Thymus (tissue), 14 donors: ENCODE measurements at places on chromosomes 12 and 14.
A peak's percentile ranks its signal among the peaks of the same experiment; 100 is the strongest.

DNA sequence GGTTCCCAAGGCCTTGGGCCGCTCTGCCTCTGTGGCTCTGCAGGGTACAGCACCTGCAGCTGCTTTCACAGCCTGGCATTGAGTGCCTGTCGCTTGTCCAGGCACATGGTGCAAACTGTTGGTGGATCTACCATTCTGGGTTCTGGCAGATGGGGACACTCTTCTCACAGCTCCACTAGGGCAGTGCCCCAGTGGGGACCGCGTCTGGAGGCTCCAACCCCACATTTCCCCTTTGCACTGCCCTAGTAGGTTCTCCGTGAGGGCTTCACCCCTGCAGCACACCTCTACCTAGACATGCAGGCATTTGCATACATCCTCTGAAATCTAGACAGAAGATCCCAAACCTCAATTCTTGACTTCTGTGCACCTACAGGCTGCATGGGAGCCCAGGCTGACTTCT lies 19.2 kb upstream of the ASPG start:
- no peak for DNase-seq

GRCh38 chr12:1593174-1594005 lies 991 bp downstream of the FBXL14 start:
- DNase-seq = peak; percentile 62

DNA sequence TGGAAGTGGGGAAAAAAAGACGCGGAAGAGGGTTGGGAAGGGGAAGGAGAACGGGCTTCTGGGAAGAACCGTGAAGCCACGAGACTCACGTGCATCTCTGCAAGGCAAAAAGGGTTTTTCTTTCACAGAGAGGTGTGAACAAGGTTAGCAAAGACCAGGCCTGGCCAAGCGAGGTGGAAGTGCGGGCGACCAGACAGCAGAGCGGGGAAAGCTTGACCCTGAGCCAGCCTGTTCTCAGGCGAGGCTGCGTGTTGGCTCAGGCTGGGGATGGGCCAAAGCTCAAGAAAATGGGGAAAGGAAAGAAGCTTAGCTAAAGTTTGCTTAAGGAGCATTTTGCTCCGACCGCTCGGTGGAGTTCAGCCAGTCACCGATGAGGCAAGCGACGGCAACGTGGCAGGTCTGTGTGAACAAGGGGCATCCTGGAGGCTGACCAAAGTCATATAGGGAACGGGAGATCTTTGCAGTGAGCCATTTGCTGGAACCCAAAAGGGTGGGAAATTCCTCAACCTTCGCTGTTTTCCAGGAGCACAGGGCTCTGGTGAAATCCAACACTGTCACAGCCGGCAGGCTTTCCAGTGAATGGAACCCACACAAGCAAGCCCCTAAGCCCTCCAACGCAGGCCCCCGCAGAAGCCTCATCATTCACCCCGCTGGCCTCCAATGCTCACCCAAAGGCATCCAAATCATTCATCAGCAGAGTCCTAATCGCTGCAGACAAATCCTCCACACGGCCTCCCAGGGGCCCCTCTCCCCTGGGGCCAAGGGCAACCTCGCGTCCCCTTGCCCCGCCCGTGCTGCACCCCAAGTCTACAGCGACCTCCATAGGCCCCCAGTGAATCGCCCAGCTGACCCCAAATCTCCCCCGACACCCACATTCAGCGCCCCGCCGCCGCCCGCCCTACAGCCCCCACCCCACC lies 754 bp downstream of the ZNF605 start:
- peak; percentile 59 for DNase-seq

GRCh38 chr12:28040246-28040645 lies 67.7 kb upstream of the PTHLH start:
- no peak for DNase-seq

GRCh38 chr14:76675046-76675445 lies 86.2 kb upstream of the VASH1 start:
- no peak for DNase-seq

DNA sequence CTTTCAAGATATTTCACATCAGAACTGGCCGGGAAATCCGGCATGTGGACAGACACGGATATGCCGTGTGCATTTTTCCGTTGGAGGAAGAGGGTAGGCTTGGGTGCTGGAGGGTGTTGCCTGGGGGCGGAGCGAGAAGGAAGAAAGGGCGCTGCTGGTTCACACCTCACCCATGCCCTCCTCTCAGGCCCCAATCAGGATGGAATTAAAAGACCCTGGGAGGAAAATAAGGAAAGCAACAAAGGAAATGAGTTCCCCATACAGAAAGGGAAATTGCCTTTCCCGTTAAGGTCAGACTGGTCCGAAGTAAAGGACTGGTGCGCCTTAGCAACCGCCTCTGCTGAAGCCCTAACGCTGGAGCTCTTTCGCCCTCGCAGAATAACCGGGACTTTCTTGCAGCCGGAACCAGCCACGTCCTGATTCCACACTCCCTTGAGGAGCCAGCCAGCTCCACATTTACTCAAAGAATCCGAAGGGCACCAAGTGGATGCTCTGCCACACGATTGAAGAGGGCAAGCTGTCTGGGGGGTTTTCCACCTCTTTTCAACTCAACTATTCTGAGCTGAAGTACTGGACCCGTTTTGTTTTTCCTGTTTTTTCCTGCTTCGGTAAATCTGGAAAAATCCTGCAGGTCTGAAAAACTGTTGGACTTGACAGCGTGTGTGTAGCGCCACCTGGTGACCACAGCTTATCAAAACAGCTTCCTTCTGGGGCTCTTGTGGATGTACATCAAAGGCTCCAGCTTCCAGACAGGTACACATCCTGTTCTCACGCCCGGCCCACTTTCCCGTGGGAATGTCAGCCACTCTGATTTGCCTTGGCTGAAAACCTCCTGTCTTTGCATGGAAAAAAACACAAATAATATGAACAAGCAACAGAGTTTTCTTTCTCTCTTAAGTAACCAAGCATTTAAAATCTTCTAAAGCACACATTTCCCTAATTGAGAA lies 37.6 kb upstream of the BCL2L14 start:
- peak; percentile 83 for DNase-seq

GRCh38 chr12:45670346-45671065 lies 59.0 kb upstream of the ARID2 start:
- DNase-seq = peak; percentile 56

GRCh38 chr12:108587826-108588225 lies 10.1 kb downstream of the TMEM119 start:
- DNase-seq = no peak

DNA sequence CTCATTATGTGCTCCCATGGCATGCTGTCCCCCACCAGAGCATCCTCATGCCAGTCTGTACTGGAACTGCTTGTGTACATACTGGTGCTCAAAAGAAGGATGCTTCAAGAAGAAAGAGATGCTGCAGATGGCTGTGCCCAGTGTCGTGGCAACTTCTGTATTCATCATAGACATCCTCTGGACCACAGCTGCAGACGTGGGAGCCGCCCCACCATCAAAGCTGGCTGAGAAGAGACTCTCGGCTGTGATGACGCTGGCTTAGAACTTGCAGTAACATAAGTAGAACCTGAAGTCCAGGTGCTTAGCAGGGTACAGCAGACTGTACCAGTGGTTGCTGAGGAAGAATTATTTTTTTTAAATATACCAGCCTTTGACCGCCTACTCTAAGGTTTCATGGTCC lies 112.6 kb upstream of the ARHGAP5 start:
- no peak for DNase-seq

DNA sequence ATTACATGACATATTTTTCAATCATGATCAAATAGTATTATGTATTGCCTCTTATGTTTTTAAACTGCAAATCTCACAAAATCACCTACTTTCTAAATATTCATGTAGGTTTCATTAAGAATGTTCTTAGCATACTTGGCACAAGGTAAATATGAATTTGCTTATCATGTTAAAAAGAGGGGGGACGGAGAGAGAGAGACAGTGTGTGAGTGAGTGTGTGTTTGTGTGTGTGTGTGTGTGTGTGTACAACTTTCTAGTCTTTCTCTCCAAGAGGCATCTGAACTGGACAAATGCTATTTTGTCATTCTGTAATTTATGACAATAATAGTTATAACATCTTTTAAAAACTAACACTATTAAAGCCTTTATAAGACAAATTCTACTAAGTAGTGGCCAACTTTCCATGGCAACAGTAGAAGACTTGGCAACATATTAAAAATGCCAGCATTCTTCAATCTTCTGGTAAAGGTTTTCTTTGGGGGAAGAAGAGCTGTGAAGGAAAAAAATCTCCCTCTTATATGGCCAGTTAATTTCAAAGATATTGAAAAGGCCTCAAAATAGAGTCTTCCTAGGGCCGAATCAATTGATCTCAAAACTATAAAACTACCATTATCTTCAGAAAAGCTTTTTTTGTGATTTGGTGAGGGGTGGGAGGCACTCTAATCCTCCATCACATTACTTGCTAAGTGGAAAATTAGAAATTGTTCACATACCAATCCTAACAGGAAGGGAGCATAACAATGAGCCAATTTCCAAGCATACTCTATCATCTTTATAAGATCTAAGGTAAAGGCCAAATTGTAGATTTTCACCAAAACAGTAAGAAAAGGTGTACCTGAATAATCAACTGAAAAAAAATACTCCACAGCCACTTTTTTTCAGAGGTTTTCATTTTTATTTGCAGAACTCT lies 28.2 kb downstream of the CDK17 start:
- DNase-seq = no peak

- DNase-seq = no peak
These were observed 189.3 kb downstream of the KCNA5 start for GRCh38 chr12:5232826-5233500.
